ENCODE measurements at places on chromosomes 6 and 20.
A peak's percentile ranks its signal among the peaks of the same experiment; 100 is the strongest.

GRCh38 chr6:131914967-131915751, 36.0 kb downstream of the CCN2 start:
- DNase-seq = peak; percentile 4

GRCh38 chr20:59780494-59781185, 152.8 kb downstream of the SYCP2 start:
- DNase-seq = no peak

DNA sequence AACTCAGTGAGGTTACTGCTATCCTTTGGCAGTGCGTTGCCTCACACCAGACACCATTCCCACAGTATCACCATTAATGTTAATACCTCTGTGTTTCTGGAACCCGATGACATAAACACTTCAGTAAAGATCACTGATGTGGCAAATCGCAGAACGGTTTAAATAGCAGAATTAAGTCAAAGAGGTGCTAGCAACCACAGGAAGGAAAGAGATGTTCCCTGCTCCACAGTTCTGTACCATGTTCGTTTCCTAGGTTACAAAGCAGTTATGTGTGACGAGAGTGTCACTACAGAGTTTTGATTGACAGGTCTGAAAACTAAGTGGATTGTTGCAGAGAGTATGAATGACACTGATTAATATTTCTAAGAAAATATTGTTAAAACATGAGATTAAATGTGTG, 272.3 kb downstream of the KHDRBS2 start:
- no peak for DNase-seq

DNA sequence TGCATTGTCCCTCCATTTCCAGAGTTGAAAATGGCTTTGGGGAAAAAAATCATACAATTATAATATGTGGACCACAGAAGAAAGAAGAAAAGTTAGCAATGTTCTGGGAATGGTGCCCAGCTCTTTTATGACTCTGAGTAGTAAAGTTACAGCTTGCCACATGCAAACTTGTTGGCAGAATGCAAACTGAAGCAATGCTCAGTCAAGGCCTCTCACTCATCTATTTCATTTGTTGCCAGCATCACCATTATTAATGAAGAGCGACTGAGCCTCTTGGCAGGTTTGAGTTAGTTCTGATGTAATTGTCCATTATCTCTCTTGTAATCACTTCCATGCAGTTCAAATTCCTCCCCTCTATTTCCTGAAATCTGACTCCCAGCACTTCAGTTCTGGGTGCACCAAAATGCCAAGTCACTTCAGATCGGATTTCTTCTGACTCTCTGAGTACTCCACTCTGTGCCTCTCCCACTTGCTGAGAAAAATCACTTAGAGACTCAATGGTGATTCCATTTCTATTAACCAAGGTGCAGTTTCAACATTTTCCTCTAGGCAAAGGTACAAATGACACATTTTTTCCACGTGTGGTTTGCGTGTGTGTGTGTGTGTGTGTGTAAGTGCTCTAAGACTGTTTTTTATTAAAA, 154.4 kb upstream of the STMND1 start:
- DNase-seq = no peak

DNA sequence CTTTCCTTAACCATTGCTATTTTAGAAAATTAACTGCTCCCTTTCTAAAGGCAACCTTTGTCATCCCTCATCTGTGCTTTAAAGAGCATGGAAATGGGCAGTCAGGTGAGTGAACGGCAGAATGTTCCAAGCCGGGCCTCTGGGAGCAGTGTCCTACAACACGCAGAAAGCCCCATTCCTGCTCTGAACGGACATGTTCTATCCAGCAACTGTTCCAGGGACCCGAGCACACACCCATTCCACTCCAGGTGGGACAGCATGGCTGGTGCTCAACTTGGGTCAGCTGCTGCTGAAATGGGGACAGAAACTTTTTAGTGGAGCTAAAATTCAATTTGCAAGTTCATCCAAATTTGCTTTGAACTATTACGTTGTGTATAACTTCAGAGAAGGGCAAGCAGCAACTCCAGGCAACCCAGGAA, 26.7 kb downstream of the DIDO1 start:
- no peak for DNase-seq

DNA sequence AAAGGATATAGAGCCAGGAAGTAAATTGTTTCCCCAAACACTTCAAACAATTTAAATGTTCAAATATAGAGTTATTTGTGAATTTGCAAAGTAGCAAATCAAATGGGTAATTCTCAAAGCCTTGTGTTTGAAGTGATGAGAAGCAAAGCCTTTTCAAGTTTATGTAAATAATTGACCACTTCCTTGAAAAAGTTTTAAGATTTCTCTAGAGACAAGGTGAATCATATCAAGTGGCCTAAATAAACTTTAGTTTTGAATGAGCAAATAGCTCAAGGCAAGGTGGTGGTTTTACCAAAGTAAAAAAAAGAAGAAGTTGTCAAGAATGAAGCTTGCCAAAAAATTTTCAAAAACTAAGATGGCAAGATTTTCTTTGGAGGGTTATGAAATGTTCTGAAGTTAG, 42.6 kb upstream of the IFNGR1 start:
- no peak for DNase-seq

- no peak for DNase-seq
These were observed 3.3 kb downstream of the HNF4A start for GRCh38 chr20:44358776-44359175.

- DNase-seq = no peak
These were observed 26.8 kb downstream of the PTCHD4 start for GRCh38 chr6:48084201-48084600.

GRCh38 chr6:136791296-136792094, 782 bp downstream of the MAP3K5 start:
- peak; percentile 44 for DNase-seq

GRCh38 chr6:69593706-69594105, 203.1 kb downstream of the LMBRD1 start:
- no peak for DNase-seq

- no peak for DNase-seq
These were observed 378.8 kb downstream of the CENPW start for GRCh38 chr6:126718600-126719327.

DNA sequence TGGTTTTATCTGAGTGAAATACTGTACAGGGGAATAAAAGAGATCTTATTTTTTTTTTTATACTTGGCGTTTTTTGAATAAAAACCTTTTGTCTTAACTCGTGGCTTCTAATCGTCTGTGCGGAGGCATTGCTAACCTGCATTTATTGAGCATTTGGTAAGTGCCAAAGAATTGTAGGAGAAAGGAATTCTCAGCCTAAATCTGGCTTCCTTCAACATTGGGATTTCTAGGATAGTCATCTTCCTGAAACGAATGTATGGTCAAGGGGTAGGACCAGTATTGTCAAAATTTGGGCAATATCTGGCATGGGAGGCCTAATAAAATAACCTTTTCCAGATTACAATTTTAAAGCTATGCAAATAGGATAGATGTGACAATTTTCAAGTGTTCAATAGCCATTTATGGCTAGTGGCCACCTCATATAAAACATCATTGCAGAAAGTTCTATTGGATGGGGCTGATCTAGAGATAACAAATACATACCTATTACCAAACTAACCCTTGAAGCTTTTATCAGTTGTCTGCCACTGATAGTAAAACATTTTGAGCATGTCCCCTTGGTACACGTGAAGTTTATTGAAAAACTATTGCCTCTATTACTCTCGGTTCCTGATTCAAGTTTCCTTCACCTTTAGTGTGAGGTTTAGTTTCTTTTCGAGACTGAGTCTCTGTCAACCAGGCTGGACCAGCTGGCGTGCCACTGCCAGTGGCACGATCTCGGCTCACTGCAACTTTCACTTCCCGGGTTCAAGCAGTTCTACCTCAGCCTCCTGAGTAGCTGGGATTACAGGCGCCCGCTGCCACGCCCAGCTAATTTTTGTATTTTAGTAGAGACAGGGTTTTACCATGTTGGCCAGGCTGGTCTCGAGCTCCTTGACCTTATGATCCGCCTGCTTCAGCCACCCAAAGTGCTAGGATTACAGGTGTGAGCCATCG, 5.6 kb downstream of the PIM1 start:
- no peak for DNase-seq

- DNase-seq = no peak
These were observed 539.1 kb downstream of the TFAP2A start for GRCh38 chr6:9875605-9876353.

GRCh38 chr6:54609981-54610380, 236.6 kb upstream of the FAM83B start:
- DNase-seq = no peak

DNA sequence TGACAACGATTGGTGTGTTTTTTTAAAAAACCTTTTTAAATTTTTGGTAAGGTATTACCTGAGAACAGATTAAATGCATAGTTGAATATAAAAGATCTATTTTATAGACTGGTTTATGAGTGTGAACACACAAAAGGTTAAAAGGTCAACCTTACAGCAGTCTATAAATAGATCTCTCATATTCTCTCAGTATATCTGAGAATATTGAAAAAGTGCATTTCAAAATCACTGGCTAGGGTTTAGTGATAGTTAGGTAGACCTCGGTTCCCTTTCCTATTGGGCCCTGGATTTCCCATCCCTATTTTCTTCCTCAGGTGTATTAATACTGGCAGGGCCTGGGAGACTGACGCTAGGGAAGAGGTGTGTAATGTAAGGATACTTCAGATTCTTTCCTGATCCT, 723 bp upstream of the ZNF451 start:
- DNase-seq = no peak
